ENCODE measurements at places on chromosomes 12 and 14. TPM values are rescaled to one million over a fixed set of nuclear protein-coding genes. Genes with fewer than 3 reads are reported as not detected.

The LMNTD1 gene
- total RNA-seq, result not detected

The BMAL2 gene
- total RNA-seq, result 7.4 TPM

The SMCO2 gene
- total RNA-seq, result not detected

The KIF5A gene
- total RNA-seq, result 3.4 TPM

The VWF gene
- 0.12 TPM for total RNA-seq

The SINHCAF gene
- total RNA-seq, result 190 TPM

The SLC2A14 gene
- total RNA-seq, result 4.6 TPM

Data from activated naive CD4-positive, alpha-beta T cell treated with anti-CD3 and anti-CD28 coated beads, Interleukin-2, amount 50 U/mL, for 72 hours (primary cell).